ENCODE measurements at places on chromosomes 12 and 14.

GRCh38 chr12:14803830-14804160 is 325 bp downstream of the C12orf60 start:
- DNase-seq: no peak

GRCh38 chr14:103198131-103199105 is 75.2 kb downstream of the TNFAIP2 start:
- no peak for DNase-seq

GRCh38 chr14:93150227-93151208 is 34.2 kb downstream of the MOAP1 start:
- no peak for DNase-seq

- DNase-seq: no peak
These were observed 210.8 kb downstream of the SLC41A2 start for GRCh38 chr12:104747330-104747729.

DNA sequence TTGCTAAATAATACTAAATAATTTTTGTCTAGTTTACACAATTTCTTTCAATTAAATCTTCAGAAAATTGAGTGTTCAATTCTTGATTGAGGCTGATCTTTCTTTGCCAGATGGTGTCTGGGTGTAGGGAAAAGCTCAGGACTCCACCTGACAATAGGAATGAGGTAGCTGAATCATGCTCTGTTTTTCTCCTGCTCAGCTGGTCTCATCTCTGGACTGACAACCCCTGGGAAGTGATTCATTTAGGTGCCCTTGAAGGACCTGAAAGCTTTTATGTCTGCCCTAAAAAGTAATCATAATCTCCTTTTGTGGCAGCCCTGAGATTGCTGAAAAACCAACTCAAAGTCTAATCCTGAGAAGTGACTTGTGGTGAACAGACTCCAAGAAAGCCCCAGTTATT is 255.4 kb downstream of the ETNK1 start:
- no peak for DNase-seq

DNA sequence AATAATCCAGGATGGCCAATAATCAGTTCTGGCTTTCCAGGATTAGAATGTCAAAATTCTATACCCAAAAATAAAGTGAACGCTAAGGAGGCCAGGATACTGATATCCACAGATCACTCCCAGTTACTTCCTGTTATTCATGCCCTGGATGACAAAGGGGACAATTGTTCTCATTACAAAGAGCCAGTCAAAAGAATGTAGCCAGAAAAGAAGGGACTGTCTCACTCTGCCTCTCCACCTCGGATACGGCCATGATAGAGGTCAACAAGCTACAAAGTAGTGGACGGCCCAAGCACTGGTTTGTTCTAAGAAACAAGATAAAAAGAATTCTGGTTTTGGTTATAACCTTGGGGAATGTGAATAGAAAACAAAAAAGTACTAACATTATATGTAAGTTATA is 116.1 kb upstream of the ATF7IP start:
- no peak for DNase-seq

GRCh38 chr12:64051057-64051456 is 171.0 kb downstream of the KICS2 start:
- DNase-seq: no peak

DNA sequence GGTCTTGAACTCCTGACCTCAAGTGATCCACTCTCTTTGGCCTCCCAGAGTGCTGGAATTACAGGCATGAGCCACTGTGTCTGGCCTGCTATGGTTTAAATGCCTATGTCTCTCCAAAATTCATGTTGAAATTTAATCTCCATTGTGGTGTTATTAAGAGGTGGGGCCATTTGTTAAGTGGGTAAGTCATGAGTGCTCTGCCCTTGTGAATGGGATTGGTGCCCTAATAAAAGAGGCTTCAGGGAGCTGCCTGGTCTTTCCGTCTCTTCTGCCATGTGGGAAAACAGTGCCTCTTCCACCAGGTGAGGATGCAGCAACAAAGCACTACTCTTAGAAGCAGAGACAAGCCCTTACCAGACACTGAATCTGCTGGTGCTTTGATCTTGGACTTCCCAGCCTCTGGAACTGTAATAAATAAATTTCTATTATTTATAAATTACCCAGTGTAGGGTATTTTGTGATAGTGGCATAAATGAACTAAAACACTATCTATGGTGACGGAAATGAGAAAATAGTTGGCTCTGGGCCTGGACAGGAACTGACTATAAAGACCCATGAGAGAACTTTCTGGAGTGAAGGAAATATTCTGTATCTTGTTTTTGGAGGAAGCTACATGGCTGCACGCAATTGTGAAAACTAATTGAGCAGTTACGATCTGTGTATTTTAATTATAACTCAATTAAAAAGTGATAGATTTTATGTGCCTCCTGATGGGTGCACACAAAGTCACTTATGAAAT is 12.1 kb upstream of the ATP23 start:
- no peak for DNase-seq

DNA sequence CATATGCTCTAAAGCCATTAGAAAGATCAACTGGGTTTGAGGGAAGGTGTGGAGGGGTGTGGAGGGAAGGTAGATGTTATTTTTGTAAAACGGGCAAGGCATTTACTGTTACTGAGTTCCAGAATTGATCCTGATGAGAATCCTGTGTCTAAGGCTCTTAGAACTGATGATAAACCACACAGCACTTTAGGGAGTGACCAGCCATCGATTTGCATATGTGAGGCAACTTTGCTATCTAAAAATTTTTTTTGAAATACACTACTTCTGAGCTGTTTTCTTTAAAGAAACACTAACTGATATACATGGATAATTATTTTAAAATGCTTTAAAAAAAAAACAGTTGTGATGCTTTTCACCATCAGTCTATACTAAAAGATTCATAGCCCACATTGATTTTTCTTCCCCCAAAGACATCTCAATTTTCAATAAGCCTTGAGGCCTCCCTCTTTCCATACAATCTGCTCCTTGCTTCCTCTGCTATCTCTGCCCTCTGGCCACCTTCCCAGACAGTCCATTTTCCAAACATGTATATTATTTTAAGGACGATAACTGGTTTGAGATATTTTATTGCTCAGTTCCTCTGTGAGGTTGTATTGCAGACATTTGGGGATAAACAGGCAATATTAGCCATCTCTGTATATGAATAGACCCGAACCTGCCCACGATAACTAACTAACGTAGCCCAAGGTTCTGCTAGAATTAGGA is 265.9 kb downstream of the EFCAB11 start:
- DNase-seq: no peak

GRCh38 chr14:23640524-23641141 is 4.5 kb downstream of the DHRS2 start:
- DNase-seq: no peak

- DNase-seq: no peak
These were observed 781.9 kb downstream of the VRK1 start for GRCh38 chr14:97578982-97579548.

DNA sequence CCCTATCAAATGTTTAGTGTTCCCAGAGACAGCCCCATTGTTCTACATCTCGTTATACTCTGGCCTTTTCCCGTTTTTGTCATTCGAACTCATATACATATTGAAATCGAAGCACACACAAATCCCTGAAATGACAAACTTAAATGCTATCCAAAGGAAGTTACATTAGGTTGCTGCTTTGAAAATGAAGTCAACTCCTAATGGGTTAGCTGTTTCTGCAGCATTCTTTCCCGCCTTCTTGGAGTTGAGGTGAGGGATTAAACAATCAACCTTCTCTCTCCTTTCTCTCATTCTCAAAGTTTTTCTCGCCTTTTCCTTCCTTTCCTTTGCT is 642 bp upstream of the PHC1 start:
- peak; percentile 36 for DNase-seq

DNA sequence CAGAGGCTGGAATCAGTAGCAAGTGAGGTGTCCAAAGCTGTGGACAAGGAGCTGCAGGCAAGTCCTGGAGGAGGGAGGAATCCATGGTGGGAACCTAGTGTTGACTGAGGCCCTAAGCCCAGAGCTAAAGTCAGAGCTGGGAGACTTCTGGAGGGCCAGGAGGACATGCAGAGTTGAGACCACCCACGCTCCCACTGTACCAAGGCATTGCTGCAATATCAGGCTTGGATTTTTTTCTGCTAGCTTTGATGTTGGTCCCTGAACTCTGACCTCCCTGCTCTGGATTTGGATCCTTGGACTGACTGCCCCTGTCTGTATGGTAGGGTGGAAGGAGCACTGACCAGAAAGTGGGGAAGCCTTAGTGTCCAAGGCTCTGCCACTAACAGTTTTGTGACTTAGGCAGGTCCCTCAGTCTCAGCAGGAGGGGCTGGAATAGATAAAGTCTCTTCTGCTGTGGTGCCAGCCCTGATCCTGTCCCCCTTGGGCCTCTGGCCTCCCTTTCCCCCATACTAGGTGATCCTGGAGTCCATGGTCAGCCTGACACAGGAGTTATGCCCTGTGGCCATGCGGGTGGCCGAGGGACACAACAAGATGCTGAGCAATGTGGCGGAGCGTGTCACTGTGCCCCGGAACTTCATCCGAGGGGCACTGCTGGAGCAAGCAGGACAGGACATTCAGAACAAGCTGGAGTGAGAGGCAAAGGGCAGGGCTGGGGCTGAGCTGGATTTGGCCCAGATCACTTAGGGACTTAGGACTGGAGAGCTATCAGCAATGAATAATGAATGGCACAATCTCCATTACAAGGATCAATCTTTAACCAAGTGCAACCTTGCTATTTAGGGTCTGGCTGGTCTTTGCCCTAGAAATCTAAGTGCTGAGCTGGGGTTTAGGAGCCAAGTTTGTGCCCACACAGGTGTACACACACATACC is 9.4 kb downstream of the CARMIL3 start:
- DNase-seq: no peak

DNA sequence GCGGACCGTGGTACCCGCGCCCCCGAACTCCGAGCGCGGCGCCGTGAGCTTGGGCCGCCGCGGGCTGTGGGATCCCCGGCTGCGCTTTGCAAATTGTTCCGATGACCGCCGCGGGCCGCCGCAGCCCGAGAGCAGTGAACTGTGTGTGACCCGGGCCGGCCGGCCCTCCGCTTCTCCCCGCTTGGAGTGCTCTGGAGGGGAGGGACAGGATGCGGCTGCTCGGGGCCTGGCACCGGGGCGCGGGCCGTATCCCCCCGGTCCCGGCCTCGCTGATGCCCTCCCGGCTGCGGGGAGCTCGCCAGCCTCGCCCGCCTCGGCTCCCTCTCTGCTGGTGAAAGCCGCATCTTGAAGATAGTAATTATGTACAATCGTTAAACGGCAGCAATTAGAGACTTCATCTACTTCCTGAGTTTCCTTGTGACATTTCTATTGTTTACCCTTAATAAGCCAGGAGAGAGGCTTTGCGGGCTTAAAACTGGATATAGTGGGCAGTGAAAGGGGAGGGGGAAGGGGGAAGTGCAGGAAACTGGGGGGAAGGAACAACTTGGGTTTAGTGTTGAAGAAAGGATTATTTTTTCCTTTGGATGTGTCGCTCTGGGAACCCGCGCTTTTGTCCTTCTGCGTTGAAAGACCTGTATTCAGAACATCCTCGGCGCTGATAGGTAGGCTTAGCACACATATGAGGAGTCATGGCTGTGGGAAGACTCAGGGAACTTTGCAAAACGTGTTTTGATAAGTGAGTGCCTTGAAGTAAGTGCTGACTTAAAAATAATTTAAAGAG is 1.2 kb downstream of the PELI2 start:
- peak; percentile 52 for DNase-seq

DNA sequence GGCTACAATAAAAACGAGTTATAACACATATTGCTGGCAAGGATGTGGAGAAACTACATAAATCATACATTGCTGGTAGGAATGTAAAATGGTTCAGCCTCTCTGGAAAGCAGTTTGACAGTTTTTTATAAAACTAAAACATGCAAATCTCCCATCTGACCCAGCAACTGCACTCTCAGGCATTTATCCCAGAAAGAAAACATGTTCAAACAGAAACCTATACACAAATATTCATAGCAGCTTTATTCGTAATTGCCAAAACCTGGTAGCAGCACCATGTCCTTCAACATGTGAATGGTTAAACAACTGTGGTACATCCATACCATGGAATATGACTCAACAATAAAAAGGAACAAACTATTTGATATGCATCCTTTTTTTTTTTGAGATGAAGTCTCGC is 10.1 kb upstream of the TMCC3 start:
- no peak for DNase-seq

- DNase-seq: no peak
These were observed 87.1 kb downstream of the ZFP36L1 start for GRCh38 chr14:68705741-68706283.

GRCh38 chr12:55933169-55933798 is 2.3 kb downstream of the DGKA start:
- DNase-seq: no peak

DNA sequence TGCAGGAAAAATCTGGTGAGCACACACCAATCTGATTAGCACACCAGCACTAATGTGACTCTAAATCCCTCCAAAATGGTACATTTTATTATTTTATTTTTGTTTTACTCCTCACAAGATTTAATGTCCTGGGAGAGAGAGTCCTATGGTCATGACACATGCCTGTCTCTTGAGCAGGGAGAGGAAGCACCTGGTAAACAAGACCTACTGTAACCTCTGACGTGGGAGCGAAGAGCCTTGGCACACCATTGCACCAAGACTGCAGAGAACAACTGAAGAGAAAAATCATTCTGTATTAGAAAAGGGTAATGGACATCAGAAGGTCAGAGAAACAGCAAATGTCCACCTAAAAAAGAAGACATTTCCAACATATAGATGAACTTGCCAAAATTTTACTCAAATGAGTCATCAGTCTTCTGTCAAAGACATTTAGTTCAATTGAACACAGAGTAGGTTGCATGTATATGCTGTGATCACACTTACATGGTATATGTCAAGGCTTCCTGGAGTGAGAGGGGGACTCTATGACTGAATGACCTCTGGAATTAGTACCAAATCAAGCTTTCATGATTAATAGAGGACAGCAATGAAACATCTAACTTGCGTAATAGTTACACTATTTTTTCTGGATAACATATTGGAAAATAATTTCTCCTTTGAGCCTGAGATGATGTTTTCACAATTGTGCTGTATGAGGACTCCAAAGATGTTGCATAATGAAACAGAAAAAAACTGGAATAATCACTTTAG is 186.9 kb upstream of the FLRT2 start:
- DNase-seq: no peak

GRCh38 chr12:107493135-107493494 is 192.5 kb upstream of the PWP1 start:
- no peak for DNase-seq

- no peak for DNase-seq
These were observed 12.2 kb downstream of the KLC1 start for GRCh38 chr14:103641161-103641560.

- DNase-seq: no peak
These were observed 64.2 kb downstream of the ERGIC2 start for GRCh38 chr12:29316752-29317151.

DNA sequence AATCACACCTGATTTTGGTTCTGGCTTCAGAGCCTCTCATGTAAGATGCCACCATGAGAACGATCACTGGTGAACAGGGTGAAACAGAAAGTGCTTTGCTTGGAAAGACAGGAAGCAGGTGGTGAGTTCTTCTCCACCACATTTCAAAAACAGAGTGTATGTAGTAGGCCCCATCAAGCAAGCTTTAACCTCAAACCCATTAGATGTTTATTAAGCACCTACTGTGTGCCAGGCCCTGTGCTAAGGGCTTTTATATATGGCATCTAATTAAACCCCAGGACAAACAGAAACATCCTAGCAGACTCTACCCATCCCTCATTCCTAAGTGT is 47.8 kb upstream of the MED13L start:
- peak; percentile 29 for DNase-seq

GRCh38 chr14:55212634-55213033 is 21.2 kb upstream of the DLGAP5 start:
- DNase-seq: no peak
